ENCODE measurements at places on chromosomes 11 and 22.

GRCh38 chr22:36881504-36882245 lies 20.9 kb downstream of the NCF4 start:
- DNase-seq: no peak

- DNase-seq: no peak
Measured at GRCh38 chr11:87215236-87215635, 177.5 kb downstream of the TMEM135 start.

- no peak for DNase-seq
Measured at GRCh38 chr22:23832226-23833016, 6.4 kb downstream of the DERL3 start.

DNA sequence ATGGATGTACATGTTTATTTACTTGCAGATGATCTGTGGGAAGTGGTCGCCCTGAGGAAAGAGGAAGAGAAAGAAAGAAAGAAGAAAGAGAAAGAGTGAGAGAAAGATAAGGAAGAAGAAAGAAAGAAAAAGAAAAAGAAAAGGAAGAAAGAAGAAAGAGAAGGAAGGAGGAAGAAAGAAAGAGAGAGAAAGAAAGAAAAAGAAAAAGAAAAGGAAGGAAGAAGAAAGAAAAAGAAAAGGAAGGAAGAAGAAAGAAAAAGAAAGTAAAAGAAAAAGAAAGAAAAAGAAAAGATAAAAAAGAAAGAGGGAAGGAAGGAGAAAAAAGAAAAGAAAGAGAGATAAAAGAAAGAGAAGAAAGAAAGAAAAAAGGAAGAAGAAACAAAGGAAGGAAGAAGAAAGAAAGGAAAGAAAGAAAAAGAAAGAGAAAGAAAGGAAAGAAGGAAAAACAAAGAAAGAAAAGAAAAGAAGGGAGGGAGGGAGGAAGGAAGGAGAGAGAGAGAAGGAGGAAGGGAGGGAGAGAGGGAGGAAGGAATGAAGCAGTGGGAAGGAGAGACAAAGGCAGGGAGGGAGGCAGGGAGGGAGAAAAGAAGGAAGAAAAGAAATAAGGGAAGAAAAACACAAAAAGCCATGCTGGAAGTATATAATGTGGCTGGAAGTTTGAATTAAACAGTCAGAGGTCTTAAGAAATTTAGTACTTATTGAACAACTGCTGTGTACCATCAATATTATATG lies 976.6 kb downstream of the FAM181B start:
- DNase-seq: no peak

DNA sequence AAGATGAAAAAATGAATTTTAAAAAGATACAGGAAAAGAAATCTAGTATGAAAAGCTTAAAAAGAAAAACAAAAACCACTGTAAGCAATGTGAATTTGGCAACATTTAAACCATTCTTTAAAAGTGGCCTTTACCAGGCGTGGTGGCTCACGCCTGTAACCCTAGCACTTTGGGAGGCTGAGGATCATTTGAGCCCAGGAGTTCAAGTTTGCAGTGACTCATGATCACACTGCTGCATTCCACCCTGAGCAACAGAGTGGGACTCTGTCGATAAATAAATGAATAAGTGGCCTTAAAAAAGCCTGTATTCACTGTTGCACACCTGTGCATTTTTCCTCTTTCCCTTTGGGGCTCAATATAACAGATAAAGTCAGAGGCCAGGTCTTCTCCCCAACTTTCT lies 69.2 kb downstream of the RAB30 start:
- no peak for DNase-seq

GRCh38 chr11:1671658-1672057 lies 25.3 kb upstream of the KRTAP5-6 start:
- no peak for DNase-seq

GRCh38 chr11:65152122-65152521 lies 17.8 kb upstream of the SYVN1 start:
- DNase-seq: no peak
